ENCODE measurements at places on chromosomes 16 and 17. TPM values are rescaled to one million over a fixed set of nuclear protein-coding genes. Genes with fewer than 3 reads are reported as not detected.

SLC16A6 gene
- total RNA-seq, result 0.54 TPM

MYO15A gene
- 0.17 TPM for total RNA-seq

MT1F gene
- total RNA-seq, result 0.34 TPM

HASPIN gene
- total RNA-seq, result 1.4 TPM

CSH2 gene
- total RNA-seq, result not detected

BICDL2 gene
- total RNA-seq, result not detected

KRTAP1-5 gene
- not detected for total RNA-seq
